ENCODE measurements at places on chromosomes 2 and 18. TPM values are rescaled to one million over a fixed set of nuclear protein-coding genes. Genes with fewer than 3 reads are reported as not detected.

DNA sequence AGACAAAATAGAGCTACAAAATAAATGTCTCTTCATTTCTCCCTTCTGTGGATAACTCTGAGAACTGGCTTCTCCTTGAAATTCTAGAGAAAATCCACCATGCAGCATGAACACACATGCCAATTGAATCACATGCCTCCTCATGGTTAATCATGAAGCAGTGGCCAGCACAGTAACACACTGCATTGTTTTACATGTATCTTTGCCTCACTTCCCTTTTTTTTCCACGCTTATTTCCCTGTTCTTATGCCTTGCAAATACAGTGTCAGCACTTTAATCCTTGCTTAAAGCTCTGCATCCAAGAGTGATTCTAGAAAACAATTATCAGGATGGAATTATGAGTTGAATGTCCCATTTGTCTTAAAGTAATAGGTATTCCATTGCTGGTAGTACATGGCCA, 50.3 kb upstream of the ZBTB7C start:
- DNase-seq = no peak

- DNase-seq = no peak
These were observed 37.1 kb downstream of the CD28 start for GRCh38 chr2:203743441-203743981.

Gene LONRF2
- polyA plus RNA-seq = not detected

DNA sequence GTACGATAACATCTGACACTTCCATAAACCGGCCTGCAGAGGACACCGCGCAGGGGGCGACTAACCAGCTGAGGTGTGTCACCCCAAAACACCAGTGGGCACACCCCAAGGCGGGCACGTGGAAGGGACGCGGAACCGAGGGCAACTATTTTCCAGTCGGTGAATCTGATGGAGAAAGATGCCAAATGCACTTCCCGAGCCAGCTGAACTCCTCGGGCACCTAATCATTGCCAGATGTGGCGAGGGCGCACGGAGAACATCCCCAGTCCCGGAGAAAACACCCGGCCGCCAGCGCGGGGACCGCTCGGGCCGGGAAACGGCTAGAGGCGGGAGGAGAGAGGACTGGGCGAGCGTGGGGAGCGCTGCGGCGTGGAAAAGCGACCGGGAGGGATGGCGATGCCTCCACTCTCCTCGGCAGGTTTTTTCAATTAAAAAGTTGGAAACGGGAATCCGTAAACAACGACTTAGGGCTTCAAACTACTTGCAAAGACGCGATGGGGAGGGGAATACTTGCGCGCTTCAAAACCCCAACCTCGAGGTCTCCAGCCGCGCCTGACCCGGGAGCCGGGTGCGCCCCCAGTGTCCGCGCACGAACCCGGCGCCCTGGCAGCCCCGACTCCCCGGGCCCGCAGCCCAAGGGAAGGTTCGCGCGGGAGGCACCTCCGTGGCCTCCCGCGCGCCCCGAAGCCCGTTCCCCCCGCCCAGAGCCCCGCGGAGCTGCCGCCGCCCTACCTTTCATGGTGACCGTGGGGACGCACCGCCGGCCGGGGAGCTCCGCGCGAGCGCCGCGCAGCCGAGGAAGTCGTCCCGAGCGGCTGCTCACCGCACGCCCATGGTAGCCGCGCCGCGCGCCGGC, 497 bp downstream of the COLEC12 start:
- no peak for DNase-seq

GRCh38 chr18:77078690-77079070, 53.9 kb downstream of the MBP start:
- DNase-seq = no peak

DNA sequence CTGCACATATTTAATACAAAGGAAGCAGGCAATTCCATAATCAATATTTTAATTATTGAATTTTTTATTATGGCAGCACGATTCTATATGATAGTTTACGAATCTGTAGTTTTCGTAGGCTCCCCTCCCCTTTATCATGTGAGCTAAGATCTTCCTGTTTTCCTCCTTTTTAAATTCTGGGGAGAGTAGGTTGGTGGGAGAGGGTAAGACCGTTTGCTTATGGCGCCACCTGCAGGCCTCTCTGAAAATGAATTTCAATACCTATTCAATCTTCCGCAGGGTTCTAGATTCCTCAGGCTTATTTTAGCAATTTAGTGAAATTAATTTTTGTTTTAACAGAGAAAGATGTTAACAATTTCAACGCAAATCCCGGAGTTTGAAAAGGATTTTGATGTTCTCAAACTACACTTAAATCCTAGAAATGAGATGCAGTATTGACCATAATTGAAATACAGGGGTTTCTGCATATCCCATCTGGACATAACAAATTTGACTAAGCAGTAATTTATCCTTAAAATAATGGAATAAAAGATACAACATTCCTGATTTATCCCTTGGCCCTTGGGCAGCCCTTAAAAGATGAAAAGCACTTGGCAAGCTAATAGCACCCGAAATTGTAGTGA, 12.8 kb upstream of the GBX2 start:
- no peak for DNase-seq

DNA sequence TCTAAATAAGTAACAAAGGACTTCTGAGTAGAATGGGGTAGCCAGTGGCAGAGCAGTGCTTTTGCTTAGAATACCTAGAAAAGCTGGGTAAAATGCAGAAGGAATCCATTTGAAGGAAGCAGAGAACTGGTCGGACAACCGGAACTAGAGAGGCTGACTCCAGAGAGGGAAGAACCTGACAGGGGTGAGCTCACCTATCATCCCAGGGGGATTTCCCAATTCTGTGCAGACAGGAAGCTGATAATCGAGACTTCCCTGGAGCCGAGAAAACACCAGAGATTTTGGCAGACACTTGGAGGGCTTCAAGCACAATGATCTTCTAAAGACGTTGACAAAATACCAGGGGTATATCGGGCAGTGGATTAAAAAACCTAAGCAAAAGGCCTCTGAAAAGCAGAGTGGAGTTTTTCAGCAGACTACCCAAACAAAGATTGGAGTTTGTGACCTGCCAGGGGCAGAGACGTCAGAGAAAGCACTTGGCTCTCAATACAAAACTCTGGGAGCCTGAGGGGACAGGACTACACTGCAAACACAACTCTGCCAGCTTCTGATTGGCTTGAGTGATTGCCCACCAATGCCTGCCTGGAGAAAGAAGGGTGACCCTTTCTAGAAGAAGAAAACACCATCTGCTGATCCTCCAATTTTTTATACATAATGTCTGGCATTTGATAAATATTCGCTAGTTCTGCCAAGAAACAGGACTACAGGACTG, 67.5 kb upstream of the TTN start:
- DNase-seq = no peak

DNA sequence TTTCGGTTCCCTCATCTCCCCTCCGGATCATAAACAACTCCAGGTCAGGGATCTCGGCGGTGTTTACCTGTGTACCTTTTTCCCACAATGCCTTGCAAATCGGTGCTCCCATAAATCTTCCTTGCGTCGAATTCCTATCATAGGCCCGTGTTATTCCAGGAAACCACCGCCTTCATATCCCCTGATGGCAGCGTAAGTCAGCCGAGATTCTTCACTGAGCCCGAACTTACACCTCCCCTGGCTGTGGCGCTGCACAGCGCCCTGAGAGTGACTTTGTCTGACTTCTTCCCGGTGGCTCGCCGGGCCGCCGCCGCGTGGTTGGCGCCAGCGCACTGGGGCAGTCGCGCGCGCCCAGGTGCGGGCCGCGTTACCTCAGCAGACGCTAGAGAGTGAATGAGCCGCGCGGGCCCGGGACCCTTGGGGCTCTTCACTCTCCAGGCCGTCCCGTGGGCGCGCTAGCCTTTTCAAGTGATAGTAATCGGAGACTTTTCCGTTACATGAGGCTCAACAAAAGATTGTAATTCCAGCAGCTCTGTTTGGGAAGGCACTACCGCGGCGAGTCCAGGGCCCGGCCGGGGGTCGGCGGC, 101.6 kb downstream of the SPTBN1 start:
- peak; percentile 79 for DNase-seq

Gene RALB
- 121 TPM for polyA plus RNA-seq

GRCh38 chr2:44850016-44850415, 91.5 kb upstream of the SIX3 start:
- no peak for DNase-seq

DNA sequence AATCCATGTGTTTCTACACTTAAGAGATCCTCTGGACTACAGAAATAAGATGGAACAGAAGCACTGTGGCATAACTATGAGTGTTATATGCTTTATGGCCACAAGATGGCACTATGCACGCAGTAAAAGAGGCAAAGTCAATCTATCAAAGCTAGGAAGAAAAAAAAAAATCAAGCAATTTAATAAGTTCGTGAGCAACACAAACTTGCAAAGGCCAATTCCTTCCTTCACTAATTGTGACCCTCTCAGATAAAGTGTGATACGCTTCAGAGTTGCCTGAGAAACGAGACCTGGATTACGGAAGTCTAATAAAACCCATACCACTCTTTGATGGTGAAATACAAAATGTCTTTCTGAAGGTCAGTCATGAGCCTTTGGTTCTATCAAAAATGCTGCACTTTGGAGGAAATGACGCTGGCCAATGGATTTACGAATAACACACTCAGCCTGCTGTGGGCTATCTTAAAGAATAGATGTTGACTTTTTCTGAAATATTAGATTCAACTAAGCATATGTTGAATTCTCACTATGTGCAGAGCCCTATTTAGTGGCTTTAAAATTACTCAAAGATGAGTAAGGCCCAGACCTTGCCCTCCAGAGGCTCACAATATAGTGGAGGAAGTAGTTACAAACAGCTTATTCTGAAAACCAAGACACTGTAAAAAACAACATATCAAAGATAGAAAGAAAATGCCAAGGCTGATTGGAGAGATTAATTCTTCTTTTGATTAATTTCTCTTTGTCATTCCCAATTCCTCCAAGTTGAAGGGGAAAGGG, 35.5 kb upstream of the TTR start:
- DNase-seq = peak; percentile 34

- DNase-seq = no peak
These were observed 43.3 kb downstream of the FBXO11 start for GRCh38 chr2:47862949-47863348.

GRCh38 chr18:8526332-8526731, 82.9 kb upstream of the RAB12 start:
- no peak for DNase-seq

Gene CLIP4
- 3.3 TPM for polyA plus RNA-seq

DNA sequence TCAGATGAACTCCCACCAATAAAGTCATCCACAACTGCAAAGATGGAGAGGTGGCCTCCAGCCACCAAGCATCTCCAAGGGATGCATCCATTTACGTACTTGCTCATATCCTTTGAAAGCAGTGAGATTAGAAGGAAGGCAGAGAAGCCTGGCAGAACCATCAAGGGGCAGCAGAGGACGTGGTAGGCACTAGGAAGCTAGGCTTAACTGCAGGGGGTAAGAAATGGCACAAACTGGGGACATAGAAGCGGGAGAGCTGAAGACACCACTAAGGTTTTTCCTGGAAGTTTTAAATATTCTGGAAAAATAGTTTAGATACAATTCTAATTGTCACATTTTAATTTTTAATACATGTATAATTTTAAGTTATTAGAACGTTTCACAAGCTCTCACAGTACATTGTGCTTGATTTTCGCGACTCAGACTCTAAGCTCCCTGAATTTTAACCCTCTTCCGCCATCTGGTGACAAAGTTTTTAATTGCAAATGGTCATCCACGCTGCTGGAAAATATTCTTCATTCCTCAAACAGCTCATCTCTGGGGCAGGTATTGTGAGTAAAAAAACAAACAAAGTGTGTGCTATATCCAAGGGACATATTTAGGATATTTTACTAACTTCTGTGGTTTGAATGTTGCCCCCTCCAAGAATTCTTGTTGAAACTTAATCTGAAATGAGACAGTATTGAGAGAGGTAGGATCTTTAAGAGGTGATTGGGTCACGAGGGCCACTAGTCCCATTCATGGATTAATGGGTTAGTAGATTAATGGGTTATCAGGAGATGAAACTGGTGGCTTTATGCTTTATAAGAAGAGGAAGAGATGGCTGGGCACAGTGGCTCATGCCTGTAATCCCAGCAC, 1.6 kb upstream of the PSTPIP2 start:
- peak; percentile 51 for DNase-seq

GRCh38 chr2:57899898-57900297, 146.7 kb upstream of the VRK2 start:
- no peak for DNase-seq

GRCh38 chr2:180240774-180241173, 233.7 kb upstream of the CWC22 start:
- no peak for DNase-seq

DNA sequence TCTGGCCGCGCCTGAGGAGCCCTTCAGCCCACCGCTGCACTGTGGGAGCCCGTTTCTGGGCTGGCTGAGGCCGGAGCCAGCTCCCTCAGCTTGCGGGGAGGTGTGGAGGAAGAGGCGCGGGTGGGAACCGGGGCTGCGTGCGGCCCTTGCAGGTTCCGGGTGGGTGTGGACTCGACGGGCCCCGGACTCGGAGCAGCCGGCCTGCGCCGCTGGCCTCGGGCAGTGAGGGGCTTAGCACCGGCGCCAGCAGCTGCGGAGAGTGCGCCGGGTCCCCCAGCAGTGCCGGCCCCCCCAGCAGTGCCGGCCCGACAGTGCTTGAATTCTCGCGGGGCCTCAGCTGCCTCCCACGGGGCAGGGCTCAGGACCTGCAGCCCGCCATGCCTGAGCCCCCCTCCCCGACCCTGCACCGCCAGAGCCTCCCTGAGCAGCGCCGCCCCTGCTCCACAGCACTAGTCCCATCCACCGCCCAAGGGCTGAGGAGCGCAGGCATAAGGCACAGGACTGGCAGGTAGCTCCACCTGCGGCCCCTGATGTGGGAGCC, 534.2 kb downstream of the ZNF804A start:
- DNase-seq = no peak

DNA sequence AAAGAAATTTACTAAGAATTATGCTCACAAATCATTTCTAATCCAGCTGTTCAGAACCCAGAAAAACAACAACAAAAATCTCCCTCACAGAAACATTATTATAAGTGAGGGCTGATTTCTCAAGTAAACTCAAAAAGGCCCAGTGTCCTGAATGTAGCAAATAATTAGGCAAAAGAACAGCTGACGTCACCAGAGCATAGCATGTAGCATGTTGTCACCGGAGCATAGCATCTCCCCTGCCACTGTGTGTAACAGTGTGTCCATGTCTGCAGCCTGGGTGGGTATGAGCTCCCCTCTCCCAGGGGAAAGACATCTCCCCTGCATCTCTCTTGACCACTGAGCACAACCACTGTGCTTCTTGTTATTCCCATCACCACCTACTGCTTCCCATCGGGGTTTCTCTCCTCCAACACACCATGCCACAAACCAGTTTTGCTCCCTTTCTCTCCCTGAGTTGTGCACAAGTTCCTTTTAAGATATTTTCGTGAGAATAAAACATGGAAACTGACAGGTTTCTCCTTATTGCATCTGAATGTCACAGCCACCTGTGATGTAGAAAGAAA, 126.7 kb downstream of the CABYR start:
- DNase-seq = no peak

DNA sequence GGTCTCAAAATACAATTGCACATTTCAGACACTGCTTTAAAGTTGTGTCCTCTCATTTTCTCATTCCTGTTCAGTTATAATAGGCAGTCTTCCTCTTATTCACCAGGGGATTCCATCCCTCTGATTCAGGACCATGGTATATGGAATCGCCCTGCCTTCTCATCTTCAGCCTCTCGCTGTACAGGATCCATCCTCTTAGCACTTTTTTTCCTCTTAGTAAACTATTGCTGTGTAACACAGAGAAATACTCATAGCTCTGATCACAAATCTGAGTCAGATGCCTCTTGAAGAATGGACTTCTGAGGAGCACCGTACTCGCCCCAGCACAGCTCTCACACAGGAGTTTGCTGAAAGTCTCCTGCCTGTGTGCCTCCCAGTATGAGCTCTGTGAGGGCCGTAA, 11.3 kb downstream of the RMP24 start:
- DNase-seq = no peak

Gene SEC11C
- polyA plus RNA-seq = 139 TPM

Gene TMEM163
- 0.37 TPM for polyA plus RNA-seq

- DNase-seq = peak; percentile 53
These were observed at the start of gene SCN3A for GRCh38 chr2:165203689-165204559. TSS of gene SCN3A (minus strand) at chr2:165204050. CDS start at chr2:165176394, 27,656 bp downstream.

Measured in naive B cell (primary cell).